Activated T-helper 2 cell treated with anti-CD3 and anti-CD28 coated beads, Interferon-gamma antibody, Interleukin-2, Interleukin-4, amounts not matched to agents 10 μg/mL and 5 μg/mL and 100 μg/mL, durations not matched to agents 14 hours and 24 hours and 36 hours (primary cell): ENCODE measurements at places on chromosomes 2 and 18. TPM values are rescaled to one million over a fixed set of nuclear protein-coding genes. Genes with fewer than 3 reads are reported as not detected.
A peak's percentile ranks its signal among the peaks of the same experiment; 100 is the strongest.

- no peak for DNase-seq
Measured at GRCh38 chr2:234958746-234959395, 7.1 kb downstream of the SH3BP4 start.

GRCh38 chr2:175097297-175097696 is 70.7 kb downstream of the ATF2 start:
- DNase-seq = no peak

GRCh38 chr2:85787981-85788340 is 34.2 kb downstream of the ATOH8 start:
- DNase-seq = no peak

The LIMS3 gene
- total RNA-seq = not detected in 2 replicates

The MAL gene
- 101 and 117 TPM in 2 replicates for total RNA-seq

The CNTNAP5 gene
- total RNA-seq = not detected in 2 replicates

GRCh38 chr2:117536139-117536538 is 278.4 kb upstream of the DDX18 start:
- no peak for DNase-seq

- DNase-seq = no peak
Measured at GRCh38 chr2:135265960-135266490, 213.9 kb downstream of the RAB3GAP1 start.

DNA sequence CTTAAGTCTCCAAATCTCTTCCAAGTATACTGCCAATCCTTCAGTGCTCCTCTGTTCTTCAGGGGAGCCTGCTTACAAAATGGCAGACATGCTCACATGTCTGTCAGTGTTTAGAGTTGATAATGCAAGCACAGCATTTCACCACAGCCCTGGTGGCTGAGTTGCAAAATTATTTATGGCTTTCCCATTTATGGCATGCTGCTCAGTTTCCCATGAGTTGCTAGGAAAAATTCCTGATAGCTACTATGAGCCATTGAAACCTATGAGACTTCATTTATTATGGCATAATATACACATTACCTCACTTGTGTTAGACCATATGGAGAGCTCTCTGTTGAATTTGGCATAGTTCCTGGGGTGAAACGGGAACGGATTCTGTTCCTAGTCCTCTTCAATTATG is 448.7 kb upstream of the TCF4 start:
- no peak for DNase-seq

DNA sequence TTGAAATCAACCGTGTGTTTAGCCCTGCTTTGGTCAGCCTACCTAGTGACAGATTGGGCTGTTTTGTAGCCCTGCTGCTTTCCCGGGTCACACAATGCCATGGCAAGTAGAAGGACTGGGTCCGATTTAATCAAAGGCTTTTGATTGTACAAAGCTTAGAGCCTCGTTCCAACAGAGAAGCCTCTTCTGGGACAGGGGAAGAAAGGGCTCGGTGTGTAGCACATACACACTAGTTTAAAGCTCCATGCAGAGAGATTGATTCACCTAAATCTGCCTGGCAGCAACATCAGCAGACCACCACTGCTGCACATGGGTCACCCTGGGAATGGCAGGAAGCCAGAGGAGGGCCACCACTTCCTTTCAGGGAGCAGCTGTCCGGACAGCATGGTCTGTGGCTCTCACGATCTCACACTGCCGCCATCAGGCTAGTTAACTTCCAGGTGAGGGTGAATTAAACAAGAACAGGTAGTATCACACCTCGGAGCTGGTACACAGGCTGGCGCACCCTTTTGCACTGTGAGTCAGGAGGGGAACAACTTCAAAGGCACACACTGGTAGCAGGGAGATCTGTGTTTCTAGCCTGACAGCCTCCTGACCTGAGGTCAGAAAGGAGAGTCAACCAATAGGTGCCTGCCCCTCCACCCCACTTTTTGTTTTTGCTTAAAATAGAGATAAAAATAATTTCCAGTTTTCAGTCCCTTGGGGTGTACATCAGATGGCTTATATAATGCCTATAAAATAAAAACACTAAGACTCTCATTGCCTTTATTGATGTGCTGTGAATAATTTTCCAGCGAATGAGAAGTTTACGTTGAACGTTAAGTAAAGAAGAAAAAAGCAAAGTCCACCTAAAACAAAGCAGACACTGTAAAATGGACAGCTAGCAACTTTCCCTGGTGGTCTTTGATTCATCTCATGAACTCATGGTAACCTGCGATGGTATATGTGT is 108.5 kb downstream of the CDCA7 start:
- DNase-seq = no peak

The RGPD4 gene
- total RNA-seq = 0.07 TPM in 2 replicates

The GAREM2 gene
- total RNA-seq = 3.9 and 5.9 TPM in 2 replicates

GRCh38 chr2:79627237-79627636 is 114.4 kb downstream of the CTNNA2 start:
- no peak for DNase-seq

- peak; percentile 59 for DNase-seq
Measured at GRCh38 chr2:64325852-64326577, 127.9 kb upstream of the LGALSL start.

DNA sequence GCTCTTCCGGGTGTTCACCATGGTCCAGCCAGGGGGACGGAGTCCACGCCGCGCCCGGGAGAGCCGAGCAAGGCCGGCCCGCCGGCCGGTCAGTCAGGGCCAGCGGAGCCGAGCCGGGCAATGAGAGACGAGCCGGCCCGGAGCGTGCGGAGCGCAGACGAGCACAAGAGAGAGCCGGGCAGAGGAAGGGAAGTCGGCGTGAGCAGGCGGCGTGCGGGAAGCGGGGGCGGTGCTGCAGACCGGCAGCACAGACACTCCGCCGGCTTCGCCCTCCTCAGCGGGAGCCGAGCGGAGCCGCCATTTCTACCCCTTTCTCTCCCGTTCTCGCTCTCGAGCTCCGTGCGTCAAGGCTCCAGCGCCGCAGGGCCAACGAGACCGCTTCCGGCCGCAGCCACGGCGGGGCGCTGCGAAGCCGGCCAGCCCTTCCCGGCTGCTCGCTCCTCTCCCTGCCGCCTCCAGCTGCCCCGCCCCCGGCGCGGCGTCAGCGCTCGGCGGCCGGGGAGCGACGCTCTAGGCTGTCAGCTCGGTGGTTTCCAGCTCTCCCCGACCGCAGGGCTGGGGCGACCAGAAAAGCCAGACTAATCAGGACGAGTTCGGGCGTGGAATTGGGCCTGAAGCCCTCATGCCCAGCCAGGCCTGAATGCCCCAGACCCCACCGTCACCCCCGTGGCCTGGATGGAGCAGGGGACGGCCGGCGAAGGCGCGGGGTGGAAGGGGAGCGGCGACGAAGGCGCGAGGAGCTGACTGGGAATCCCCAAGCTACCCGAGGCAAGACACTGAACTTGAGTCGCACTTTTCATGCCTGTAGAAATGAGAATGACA is at the start of gene ATAD2B:
ATAD2B (minus strand) TSS at position 374 of the 822 bp plus-strand sequence; CDS start at position 21, 353 bp downstream.
- DNase-seq = peak; percentile 94

The PJVK gene
- total RNA-seq = 1.7 and 2.0 TPM in 2 replicates

DNA sequence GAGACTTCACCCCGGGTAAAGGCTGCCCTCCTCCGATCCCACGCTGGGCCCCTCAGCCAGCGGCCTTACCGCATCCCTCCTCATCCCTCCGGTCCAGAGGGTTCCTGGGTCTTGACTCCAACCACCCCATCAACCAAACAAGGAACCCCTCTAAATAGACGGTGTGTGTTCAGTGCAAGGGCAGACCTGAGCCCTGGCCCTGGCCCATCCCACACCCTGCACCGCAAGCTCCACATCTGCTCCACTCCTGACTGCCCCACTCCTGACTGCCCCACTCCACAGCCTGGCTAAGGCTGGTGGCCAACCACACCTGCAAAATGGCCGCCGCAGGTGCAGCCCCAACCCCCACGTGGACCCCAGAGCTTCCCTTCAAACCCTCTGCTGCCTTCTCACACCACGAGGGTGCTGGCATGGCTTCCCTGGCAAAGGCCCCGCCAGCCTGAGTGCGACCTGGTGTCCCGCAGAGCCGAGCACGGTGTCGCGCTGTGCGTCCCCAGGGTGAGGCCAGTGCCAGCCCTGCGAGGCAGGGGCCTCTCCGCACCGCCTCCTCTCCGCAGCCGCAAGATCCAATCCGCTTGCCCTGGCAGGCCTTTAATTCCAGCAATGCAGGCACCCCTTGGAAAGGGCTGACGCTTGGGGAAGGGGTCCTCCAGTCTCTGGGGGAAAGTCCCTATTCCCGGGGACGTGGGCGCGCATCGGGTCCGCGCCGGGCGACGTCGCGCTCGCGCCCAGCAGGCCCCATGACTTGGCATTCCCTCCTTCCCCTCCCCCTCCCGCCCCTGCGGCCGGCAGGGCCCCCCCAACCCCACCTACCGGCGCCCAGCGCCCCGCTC is 1.5 kb downstream of the KIF1A start:
- DNase-seq = no peak

GRCh38 chr2:72682061-72682460 is 143.8 kb downstream of the EXOC6B start:
- no peak for DNase-seq

GRCh38 chr2:131011486-131011885 is 81.8 kb downstream of the FAM168B start:
- DNase-seq = no peak

DNA sequence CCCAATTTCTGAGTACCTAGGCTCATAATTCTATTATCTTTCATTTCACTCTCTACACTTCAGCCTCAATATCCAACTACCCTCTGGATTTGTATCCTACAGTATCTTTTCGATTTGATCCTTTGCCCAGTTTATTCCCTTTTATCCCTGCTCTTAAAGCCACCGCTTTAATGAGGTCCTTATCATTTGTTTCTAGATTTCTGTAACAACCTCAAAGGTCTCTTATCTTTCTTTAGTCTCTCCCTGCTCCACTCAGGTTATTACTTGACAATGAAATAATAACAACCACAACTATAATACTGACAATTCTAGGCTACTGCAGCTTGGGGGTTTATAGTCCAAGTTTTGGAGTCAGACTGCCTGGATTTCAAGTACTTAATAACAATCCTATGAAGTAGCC is 25.9 kb upstream of the ASNSD1 start:
- no peak for DNase-seq

- DNase-seq = no peak
Measured at GRCh38 chr18:25233528-25234321, 118.2 kb downstream of the ZNF521 start.

GRCh38 chr2:118942031-118942430 is at the start of gene MARCO:
TSS of gene MARCO (plus strand) at chr2:118942194. CDS start at chr2:118942301, 107 bp downstream.
- DNase-seq = no peak

DNA sequence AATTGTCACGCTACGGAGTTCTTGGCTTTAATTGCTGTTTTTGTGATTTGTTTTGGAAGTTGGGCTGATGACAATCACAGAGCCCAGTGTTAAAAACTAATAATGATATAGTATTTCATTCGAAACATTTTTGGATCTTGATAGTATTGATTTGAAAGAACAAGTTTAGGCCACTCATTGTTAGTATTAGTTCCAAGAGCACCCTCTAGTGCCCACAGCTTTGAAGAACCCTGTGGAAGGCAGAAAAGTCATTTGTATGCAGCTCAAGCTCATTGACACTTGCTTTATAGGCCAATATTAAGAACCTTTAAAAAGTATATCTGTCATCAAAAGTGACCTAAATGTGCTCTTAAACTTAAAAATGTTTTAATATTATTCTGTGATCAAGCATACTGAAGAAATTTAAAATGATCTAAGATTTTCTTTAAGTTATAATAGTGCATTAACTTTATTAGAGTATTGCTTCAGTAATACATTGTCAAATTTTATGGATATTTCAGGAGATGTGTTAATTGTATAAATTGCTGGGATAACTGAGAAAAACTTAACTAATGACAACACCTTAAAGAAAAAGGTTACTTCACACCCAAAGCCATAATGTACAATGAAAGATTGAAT is 191.0 kb downstream of the GRB14 start:
- DNase-seq = no peak

DNA sequence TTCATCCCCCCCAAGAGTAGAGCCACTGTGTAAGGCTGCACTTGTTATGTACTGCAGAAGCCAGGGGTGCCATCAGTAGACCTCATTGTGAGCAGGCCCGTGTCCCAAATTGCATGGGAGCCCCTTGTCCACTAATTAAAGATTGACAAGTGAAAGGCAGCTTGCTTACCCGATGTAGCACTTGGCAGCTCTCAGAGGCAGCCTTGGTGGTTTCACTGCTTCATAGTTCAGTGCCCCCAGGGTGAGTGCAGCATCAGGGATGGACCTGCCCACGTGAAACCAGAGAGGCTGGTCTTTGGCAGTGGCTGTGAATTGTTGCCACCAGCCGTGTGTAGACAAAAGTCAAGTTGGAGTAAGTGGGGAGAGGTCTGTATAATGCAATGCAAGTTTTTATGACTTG is 13.3 kb downstream of the TUBB6 start:
- DNase-seq = no peak

DNA sequence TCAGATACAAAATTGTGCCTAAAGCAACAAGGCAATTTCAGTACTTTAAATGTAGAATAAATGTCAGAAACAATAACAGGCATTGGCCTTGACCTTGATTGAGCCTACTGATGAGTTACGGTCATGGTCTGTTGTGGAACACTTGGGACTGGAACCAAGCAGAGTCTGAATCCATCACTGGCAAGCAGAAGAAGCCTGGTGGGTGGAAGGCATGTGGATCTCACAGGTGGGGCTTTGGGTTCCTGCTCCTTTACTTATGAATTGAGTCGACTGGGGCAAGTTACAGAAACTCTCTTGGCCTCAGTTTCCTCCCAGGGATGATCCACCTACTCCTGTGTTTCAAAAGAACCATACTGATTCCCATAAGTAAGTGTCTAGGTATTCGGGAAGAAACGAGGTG is 102.3 kb downstream of the KCNF1 start:
- DNase-seq = no peak

DNA sequence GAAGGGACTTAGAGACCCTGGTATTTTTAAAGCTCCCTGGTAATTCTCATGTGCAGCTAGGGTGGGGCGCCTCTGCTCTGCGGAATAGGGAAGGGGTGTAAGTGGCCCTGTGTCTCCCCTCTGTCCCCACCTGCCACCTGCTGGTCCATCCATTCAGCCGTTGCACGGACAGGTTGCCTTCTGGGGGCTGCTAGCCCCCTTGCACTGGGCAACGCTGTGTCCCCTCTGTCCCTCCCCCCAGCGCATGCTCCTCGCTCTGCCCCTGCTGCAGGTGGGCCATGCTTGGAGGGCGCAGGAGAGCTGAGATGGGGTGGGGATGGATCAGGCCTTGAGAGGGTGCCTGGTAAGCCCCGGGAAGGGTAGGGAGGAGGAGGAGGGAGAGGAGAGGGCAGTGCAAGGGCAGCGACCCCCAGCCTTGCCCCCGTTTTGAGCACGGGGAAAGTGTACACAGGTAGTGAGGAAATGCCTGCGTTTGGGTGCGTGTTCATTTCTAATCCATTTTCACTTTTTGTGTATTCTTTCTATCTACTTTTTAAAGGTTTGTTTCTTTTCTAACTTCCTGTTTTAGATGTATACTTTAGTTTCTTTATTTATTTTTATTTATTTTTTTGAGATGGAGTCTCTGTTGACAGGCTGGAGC is 23.9 kb downstream of the RRM2 start:
- no peak for DNase-seq
